ENCODE measurements at places on chromosomes 12 and 14.

GRCh38 chr12:16857456-16857923 is 251.5 kb upstream of the LMO3 start:
- no peak for DNase-seq

GRCh38 chr14:100866666-100867630 is 36.6 kb downstream of the RTL1 start:
- DNase-seq: no peak

DNA sequence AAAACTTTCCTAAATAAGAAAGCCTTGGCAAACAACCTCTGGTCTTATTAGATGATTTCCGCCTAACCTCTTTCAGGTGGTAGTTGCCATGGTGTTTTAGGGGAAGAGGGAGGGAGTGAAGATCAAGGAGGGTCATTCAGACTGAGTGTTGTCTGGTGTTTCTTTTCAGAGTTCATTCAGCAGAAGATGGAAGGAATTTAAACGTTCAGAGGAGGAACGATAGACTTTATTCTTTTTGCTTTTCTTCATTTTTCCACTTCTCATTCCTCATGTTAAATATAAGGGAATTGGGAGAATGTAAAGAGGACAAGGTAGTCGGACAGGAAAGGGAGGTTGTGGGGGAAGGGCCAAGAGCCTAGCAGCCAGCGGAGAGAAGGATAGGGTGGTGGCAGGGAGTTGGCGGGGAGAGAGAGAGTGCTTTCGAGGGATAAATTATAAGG is 17.4 kb upstream of the SALL2 start:
- DNase-seq: no peak

DNA sequence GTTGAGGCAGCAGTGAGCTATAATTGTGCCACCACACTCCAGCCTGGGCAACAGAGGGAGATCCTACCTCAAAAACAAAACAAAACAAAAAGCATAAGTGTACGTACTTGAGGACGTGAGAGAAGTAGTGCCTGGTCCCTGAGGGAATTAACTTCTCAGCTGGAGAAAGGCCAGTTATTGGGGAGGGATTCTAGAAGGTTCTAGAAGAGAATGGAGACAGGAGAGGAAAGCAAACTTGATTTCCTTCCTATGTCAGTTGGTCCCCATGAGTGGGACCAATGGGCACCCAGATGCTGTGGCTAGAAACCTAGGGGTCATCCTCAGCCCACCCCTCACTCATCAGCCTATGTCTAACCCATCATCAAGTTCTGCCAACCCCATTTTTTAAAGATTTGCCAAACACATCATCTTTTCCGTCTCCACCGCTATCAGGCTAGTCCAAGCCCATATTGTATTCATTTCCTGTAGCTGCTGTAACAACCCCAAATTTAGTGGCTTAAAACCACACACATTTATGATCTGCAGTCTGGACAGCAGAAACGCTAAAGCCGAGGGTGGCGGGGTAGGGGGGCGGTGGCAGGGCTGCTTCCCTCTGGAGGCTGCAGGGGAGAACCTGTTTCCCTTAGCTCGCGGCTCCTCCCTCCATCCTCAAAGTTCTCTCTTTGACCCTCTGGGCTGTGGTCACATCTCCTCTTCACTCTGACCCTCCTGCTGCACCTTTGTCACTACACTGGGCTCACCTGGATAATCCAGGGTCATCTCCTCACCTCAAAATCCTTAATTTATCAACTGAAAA is 7.2 kb upstream of the RBM19 start:
- no peak for DNase-seq

GRCh38 chr12:12792421-12792820 is 7.0 kb downstream of the APOLD1 start:
- no peak for DNase-seq

DNA sequence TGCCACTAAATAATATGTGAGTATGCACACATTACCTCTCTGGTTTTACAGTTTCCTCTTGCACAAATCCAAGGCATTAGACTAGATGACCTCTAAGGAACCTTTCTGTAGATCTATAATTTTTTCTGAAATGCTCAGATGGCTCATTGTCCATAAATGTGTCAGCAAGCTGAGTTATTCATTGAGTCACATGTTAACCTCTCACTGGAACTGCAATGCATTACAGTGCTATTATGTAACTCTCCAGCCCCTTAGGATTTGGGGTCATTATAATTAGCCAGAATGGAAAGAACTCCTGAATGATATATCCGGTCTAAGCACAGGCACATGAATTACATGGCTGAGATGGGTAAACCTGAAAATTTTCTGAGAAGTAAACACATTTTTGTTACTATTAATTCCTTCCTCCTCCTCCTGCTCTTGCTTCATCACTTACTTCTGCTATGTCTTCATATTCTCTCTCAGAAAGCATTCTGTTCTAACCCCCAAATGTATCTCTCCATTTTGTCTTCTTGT is 20.3 kb upstream of the DRAM1 start:
- no peak for DNase-seq

DNA sequence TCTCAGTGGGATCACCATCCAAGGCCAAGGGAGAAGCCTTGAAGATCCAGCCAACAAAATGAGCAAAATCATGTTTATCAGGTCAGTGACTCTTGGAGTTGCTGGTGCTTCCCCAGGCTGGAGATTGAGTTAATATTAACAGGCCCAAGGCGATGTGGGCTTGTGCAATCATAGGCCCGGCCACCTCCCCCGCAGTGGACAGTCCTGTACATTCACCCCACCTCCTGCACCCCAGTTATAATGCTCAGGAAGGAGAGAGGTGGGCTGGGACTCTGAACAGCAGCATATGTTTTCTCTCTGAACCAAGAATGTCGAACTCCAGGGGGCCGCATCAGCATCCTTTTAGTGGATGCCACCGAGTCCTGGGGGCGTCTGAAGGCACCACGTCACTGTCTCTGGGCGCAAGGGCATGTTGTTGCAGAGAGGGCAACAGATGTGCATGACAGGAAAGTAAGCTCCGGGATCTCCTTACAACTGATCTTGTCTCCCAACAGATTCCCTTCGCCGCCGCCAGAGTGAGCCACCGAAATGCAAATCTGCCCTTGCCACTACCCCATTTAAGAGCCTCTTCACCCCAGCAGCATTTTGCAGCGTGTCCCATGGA is 32.2 kb upstream of the SERPINA6 start:
- no peak for DNase-seq

DNA sequence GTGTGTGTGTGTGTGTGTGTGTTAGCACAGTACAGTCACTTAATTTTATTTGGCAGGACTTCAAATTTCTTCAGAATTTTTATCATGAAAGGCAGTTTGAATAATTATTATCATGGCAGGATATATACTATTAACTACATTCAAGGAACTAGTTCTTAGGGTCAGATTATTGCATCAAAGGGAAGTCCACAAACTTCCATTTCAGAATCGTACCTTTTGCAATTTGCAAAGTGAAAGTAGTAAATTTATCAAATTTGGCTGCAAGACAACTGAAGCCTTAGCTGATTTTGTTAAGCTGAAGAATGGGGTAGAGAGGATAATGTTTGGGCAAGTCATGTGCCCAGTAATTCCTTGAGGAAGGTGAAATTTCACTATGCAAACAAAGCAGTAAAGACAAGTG is 68.2 kb downstream of the PLEKHG7 start:
- no peak for DNase-seq

GRCh38 chr14:64704743-64705380 is 638 bp downstream of the PLEKHG3 start:
- no peak for DNase-seq

GRCh38 chr14:54829486-54830224 is 73.0 kb downstream of the GCH1 start:
- no peak for DNase-seq

GRCh38 chr12:60539592-60539991 is 943.8 kb downstream of the SLC16A7 start:
- DNase-seq: no peak

DNA sequence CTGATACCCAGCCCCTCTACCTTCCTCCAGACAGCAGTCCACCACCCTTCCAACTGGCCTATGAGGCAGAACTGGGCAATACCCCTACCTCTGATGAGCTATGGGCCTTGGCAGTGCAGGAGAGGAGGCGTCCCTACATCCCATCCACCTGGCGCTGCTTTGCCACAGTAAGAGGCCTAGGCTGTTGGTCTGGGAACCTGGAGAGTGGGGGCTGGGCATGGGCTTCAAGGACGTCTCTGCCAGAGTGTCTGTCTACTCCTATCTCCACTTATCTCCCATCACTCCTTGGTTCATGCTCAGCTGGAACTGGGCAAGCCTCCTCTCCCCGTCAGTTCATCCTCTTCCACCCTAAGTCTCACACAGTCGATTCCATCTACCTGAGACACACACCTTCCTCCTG is 6.5 kb downstream of the AMHR2 start:
- no peak for DNase-seq

- DNase-seq: no peak
Measured at GRCh38 chr14:79702197-79702596, 509.1 kb downstream of the DIO2 start.

DNA sequence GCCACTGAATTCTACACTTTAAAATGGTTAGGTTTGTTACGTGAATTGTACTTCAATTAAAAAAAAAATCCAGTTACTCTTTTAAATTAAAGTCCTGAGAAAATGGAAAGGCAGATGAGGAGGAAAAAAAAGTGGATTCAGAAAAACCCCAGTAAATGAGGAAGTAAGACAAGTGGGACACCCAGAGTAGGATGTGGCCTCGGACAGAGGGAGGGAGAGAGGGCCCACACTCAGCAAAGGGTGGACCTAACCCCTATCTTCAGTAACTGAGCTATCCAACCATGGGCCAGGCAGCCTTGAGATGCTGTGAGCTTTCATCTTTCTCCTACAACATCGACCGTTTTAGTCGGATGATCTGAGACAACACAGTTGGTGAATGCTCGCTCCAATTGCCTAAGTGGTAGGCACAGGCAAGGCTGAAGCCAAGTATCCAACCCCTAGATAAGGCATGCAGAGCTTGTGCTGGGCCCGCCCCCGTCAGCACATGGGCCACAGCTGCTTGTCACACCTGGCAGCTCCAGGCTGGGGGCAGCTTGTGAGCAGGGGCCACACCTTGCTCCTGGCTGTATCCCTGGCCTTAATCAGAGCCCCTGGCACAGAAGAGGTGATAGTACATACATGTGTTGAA is 142.1 kb downstream of the TTC7B start:
- DNase-seq: no peak

- DNase-seq: no peak
Measured at GRCh38 chr12:31466768-31467167, 124.2 kb downstream of the DENND5B start.

GRCh38 chr12:65280306-65280705 is 1.8 kb downstream of the MSRB3 start:
- no peak for DNase-seq

- DNase-seq: no peak
Measured at GRCh38 chr14:50039734-50040400, 76.5 kb downstream of the VCPKMT start.

DNA sequence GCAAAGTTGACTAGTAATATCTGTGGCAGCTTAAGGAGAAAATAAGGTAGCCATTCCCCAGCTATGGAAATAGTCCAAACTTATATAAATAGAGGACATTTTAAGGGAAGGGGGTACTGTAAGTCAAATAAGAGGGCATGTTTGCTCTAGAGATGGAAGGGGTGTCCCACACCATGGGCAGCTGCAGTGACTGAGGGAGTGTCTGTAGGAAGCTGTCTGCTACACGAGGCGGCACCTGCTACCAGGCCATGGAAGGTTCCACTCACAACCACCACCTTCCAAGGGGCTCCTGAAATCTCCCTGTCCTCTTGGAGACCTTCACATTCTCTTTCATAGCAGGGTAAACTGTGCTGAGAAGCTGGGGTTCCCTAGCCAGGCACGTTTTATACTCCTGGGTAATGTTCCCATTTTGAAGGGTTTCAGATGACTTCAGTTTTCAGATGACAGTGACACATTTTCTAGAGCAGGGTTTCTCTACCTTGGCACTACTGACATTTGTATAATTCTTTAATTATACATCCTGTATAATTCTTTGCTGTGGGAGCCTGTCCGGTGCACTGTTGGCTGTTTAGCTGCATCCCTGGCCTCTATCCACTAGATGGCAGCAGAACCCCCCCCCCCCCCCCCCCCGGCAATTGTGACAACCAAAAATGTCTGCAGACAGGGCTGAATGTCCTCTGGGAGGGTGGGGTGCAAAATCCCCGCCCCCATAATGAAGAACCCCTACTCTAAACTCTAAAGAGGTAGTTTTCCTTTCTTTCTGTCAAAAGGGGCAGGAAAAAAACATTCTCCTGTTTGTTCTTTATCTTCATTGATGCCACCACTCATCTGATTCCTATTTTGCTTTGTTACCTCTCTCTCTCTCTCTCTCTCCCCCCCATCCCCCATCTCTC is 11.6 kb upstream of the SMCO2 start:
- DNase-seq: no peak

DNA sequence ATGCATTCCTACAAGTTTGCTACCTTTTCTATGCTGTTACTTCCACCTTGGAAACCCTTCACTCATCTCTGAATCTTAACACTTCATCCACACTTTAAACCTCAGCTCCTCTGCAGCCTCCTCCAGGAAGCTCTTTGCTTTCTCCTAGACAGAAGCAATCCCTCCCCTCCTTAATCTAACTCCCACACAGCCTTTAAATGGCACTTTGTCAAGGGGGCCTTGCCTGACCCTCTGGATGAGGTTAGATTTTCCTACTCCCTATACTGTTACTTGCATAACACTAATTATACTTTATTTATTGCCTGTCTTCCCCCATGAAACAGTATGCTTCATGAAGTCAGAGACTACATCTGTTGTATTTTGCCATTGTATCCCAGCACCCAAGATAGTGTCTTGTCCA is 394.6 kb downstream of the MED13L start:
- no peak for DNase-seq

- DNase-seq: no peak
Measured at GRCh38 chr12:77166696-77167095, 101.3 kb upstream of the E2F7 start.

DNA sequence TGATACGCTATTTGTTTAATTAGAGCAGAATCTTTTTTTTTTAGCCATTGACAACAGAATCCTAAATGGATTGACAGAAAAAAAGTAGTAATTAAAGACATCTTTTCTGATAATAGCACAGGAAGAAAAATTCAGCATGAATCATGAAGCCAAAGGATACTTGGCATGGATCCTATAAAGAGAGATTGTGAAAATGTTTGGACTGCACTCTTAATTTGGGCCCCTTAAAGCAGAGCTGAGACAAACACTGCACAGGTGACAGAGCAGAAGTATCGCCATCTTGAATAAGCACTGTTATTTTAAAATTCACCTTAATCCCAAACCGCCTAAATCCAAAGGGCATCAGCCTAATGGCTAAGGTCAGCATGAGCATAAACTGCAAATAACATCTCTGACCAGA is 48.8 kb upstream of the SEL1L start:
- DNase-seq: no peak

DNA sequence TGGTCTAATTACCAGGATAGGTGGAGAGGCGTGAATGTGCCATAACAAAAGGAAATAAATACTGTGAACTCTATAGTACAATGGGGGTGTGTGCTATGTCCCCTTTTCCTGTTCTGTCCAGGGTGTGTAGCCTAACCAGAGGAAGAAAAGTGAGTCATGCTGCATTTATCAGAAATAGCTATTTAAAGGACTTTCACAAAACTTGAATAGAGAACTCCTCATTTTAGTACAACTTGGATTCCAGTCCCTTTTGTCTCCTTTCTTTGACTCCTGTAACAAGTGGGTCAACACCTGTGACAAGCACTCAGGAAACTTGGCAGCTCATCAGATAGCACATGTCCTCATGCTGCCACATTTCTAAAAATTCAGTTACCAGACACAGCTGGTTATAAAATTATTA is 123.4 kb downstream of the CCDC91 start:
- no peak for DNase-seq
